ENCODE measurements at places on chromosomes 2 and 18.
A peak's percentile ranks its signal among the peaks of the same experiment; 100 is the strongest.

DNA sequence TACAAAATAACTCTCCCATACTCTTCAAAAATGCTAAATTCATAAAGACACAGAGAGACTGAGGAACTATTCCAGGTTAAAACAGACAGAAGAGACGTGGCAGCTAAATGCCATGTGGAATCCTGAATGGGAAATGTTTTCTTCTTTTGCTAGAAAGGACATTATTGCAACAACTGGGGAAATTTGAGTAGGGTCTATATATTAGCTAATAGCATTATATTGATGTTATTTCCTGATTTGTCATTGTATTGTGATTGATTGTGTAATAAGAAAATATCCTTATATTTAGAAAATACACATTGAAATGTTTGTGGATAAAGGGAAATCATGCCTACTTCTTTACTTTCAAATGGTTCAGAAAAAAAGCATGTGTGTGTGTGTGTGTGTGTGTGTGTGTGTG lies 23.4 kb downstream of the PSTPIP2 start:
- no peak for DNase-seq

DNA sequence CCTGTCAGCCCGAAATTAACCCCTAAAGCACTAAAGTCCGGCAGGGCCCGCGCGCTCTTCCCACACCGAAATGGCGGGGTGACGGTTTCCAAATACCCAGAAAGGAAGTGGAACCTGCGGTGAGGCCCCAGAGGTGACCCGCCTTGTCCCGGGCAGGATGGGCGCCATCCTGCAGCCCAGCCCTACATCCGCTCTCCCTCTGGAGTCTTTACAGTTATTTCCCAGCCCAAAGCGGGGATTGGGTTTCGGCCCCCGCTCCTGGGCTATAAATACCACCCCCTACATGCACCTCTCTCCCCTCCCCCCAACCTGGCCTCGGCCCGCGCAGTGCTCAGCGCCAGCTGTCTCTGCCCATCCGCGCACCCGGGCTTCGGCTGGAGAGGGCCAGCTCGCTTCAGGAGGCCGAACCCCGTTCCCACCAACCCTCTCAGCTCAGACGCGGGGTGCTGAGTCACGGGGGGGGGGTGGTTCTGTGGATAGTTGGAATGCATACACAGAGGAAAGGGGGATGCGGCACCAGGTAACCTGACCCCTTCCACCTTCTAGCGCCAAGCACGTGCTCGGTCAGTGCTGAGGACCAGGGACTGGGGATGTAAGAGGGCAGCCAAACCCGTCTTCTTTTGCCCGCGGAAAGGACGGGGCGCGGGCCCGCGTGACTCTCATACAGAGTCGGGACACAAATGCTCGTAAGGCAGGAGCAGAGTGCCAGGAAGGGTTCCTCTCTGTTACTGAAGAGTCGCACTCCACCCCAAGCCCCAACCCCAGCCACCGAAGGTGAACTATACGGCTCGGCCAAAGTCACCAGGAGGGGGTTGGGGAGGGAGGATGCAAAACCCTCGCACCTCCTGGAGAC lies at the start of gene TUBA4B:
Gene TUBA4B (plus strand): TSS at position 344 of the 853 bp plus-strand sequence. CDS start 165 bp downstream, at position 509.
- DNase-seq = peak; percentile 58

DNA sequence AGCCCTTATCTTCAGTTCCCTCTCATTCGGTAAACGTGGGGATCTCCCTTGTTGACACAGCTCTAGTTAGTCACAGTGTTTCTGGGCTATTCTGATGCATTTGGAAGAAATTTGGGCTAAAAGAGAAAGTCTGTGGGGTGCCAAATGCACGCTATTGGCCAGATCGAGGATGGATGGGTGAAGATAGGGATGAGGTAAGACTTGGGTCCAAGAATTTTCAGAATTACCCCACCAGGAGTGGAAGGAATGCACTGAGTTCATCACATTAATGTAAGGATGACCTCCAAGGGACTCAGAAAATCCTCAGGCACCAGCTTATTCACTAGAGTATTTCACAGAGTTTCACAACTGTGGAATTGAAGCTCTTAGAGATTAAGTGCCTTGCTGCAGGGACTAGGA lies 49.3 kb downstream of the NRP2 start:
- DNase-seq = no peak

GRCh38 chr2:159457589-159457988 lies 158.8 kb downstream of the BAZ2B start:
- no peak for DNase-seq

GRCh38 chr18:59311631-59312030 lies 6.8 kb downstream of the CPLX4 start:
- DNase-seq = no peak

DNA sequence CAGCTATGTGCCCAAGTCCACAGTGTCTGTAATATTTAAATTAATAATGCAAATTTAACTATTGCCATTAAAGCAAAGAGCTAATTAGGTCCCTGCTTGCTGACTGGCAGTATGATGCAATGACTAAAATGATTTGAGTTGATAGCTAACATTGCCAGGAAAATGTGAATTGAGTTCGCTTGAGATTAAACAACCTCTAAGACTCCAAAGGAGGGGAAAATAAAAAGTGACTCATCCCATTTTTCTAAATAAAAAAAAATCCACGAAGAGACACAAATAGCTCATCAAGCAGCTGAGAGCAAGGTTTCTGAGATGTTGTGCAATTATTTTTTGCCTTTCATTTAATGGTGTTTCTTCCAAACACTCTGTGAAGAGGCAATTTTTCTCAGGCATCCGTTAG lies 413.0 kb downstream of the MTX2 start:
- DNase-seq = no peak

DNA sequence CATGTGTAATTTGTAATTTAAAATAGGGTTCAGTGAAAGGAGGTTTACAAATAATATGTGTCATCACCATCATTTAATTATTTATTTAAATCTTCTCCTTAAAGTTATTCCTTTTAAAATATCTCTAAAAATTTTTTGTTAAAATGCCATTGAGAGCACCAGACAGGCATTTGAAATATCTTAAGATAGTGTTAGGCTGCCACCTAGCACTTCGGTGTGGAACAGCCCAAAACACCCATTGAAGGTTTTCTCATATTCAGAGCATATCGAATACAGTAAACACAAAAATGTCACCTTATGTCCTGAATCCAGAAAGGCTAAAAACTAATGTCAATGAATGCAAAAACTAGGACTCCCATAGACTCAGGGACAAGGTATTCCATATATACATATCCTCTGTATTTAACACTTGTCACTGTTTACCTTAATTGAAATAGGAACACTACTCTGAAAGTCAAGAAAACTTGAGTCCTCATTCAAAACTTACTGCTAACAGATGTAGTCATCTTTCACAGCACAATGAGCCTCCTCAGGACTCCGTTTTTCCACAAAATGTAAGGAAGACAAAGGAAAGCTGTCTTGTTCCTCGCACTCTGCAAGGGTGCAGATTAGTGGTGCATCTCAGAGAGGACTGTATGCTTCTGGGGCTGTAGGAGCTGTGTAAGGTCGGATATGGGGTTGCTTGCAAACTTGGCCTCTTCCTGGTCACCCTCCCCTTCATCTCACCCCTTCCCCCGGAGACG lies 329.5 kb downstream of the PAX3 start:
- no peak for DNase-seq

GRCh38 chr2:166451468-166451867 lies 42.6 kb downstream of the SCN7A start:
- DNase-seq = no peak

DNA sequence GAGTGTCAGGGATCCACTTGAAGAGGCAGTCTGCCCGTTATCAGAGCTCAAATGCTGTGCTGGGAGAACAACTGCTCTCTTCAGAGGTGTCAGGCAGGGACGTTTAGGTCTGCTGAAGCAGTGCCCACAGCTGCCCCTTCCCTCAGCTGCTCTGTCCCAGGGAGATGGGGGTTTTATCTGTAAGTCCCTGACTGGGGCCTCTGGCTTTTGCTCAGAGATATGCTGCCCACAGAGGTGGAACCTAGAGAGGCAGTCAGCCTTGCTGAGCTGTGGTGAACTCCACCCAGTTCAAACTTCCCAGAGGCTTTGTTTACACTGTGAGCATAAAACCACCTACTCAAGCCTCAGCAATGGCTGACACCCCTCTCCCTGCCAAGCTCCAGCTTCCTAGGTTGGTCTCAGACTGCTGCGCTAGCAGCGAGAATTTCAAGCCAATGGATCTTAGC lies 38.1 kb downstream of the PLEK start:
- DNase-seq = no peak

GRCh38 chr2:65164426-65164891 lies 34.6 kb upstream of the RAB1A start:
- DNase-seq = no peak

GRCh38 chr2:33135645-33136044 lies 188.9 kb downstream of the LTBP1 start:
- no peak for DNase-seq

DNA sequence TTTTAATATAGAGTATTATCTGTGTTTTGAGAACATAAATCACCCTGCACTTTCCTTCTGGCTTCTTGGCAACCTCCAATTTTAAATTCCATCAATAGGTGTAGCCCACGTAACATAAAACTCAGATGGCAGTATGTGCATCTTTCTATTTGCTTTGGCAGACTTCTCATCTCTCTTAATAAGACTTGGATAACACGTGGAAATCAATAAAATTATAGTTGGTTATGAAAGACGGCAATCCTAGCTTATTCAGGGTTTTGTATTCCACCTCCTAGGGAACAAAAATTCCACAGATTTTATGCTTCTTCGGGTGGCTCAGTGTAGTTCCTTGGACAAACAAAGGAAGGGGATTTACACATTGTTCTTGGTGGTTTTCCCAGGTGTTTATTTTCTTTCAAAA lies 299.3 kb downstream of the RND3 start:
- DNase-seq = no peak

GRCh38 chr2:29480426-29480825 lies 365.2 kb downstream of the CLIP4 start:
- DNase-seq = no peak

DNA sequence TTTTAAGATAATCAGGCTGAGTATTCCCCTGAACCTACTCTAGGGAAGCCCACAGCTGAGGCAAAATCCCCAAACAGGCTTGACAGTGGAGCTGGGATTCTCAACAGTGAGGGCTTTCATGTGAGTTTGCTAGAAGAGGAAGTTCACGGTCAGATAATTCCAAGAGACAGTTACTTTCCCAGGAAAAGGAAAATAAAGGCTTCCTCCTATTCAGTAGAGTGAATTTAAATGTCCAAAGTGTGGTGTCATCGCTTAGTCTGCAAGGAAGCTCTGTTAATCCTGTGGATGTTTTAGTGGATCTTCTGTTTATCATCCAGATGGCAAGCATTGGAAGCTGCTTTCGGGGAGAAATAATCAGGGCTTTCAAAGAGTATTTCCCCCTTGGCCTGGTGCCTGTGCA lies 119.8 kb downstream of the RPIA start:
- no peak for DNase-seq

- no peak for DNase-seq
Measured at GRCh38 chr2:226124548-226125011, 675.0 kb downstream of the IRS1 start.

- no peak for DNase-seq
Measured at GRCh38 chr2:155904720-155905119, 427.8 kb downstream of the NR4A2 start.

DNA sequence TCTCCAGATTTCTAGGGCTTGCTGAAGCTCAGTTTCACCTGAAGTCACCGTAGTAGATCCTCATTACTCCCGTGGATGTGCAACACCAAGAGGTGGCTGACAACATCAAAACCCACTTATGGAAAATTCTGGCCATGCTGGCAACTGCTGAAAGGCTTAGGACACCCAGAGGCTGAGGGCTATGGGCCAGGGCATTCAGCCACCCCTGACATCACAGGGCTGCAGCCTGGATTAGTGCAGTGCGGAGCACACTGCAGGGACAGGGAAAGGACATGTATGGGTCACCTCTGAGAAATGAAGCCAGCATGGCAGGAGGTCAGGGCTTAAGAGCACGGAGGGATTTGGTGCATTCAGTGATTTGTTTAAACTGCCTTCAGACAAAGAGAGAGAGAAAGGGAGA lies 300.6 kb downstream of the TDRD15 start:
- no peak for DNase-seq

DNA sequence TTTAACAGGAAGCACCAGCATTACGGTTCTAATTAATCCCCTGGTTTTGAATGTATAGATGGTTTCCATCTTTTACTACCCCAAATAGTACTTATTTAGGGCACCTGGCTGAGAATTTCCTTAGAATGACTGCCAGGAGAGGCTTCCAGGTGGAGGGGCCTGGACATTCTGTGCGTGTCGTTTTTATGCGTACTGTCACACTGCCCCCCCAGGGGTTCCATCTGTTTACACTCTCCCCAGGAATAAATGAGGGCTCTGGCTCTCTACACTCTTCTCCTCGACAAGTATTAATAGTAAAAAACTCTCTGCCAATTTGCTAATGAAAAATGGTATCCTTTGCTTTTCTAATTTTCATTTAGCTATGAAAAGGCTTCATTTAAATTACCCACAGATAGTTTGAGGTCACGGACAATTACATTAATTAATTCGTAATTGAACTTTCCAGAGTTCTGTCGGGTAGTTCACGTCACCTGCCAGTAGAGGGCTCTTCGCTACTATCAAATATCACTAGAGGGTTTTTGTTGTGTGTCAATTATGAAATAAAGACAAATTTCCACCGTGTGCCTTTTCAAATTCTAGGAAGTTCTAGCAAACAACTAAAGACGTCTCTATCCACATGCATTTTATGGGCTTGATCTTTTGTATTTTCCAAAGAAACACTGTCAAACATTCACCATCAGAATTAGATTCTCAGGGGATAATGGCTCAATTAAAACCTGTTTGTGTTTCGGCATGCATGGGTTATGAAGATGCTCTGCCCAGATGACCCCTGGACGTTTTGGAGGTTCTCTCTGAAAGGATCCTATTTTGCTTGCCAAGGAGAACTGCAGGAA lies 88.8 kb upstream of the ASB18 start:
- DNase-seq = no peak

DNA sequence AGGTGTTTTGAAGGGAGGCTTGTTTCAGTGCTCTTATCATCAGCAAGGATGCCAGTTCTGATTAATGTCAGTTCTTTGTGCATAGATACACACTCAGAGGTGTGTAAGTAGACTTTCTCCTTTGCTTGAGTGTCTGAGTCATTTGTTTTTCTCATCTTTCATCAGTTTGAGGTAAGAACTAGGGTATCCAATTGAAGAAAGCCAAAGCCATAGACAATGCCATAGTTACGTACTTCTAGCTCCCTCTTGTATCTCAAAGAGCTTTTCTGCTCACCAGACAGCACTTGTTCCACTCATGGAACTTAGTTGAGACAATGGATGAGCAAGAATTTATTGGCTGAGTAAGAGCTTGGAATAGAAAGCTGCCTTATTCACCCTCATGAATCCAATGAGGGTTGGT lies 520.1 kb downstream of the PIK3C3 start:
- no peak for DNase-seq

GRCh38 chr18:36415625-36416024 lies 118.1 kb downstream of the FHOD3 start:
- no peak for DNase-seq

DNA sequence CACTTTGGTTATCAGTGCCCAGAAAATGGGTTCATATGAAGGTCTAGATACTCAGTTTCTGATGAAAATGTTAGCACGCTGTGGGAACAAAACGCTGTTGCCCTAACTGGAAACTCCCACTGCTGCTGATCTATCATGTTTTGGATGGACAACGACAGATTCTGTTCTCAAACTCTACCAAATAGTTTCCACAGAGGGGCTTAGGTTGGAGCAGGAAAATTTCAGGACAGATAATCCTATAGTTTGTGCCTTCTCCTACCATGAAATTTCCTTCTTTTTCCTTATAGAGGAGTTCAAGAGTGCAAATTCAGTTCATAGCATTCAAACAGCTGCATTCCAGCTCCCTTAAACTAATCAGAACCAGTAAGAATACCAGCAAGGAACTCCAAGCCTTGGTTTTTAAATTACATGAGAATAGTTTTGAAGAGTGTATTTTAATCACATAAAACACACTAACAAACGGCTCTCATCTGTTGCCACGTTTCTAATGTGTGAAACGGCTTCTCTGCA lies 58.7 kb upstream of the RALBP1 start:
- no peak for DNase-seq

- DNase-seq = no peak
Measured at GRCh38 chr2:218149848-218150440, 16.8 kb downstream of the CXCR1 start.
